ENCODE measurements at places on chromosomes 6 and 20. TPM values are rescaled to one million over a fixed set of nuclear protein-coding genes. Genes with fewer than 3 reads are reported as not detected.

GSTA1 gene
- not detected for total RNA-seq

TULP1 gene
- total RNA-seq: not detected

MOG gene
- total RNA-seq: not detected

LINC00237 gene
- total RNA-seq: not detected

DNA sequence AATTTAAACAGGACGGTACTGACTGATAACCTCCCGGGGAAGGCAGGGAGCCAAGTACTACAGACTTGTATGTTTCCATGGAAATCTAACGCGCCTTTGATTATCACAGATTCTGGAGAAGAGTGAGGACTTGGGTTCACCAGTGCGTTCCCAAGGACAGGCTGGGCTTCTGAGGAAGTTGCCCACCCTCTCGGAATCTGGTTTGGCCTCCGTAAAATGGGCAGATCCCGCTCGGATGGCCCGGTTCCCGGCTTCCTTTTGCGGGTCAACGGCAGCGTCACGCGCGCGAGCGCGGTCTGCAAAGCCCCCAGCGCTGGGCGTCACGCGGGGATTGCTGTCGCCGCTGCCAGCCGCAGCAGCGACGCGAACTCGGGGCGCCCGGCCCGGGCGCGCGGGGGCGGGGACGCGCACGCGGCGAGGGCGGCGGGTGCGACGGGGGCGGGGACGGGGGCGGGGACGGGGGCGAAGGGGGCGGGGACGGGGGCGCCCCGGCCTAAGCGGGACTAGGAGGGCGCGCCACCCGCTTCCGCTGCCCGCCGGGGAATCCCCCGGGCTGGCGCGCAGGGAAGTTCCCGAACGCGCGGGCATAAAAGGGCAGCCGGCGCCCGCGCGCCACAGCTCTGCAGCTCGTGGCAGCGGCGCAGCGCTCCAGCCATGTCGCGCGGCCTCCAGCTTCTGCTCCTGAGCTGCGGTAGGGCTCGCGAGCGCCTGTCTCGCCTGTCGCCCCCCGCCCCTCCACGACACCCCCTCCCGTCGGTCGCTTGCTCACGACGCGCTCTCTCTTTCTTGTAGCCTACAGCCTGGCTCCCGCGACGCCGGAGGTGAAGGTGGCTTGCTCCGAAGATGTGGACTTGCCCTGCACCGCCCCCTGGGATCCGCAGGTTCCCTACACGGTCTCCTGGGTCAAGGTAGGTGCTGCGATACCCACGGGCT, at the start of gene CD83:
CD83 (plus strand) TSS at position 615 of the 933 bp plus-strand sequence; CDS start at position 655, 40 bp downstream.
- peak; percentile 13 for DNase-seq

- DNase-seq: no peak
Measured at GRCh38 chr6:70180901-70181599, 121.8 kb downstream of the COL9A1 start.
